ENCODE measurements at places on chromosomes 2 and 18.

- H3K36me3 ChIP-seq = no peaks in the 10 kb centered on the region
- no peak overlapping the region for H3K27ac ChIP-seq
- H3K4me3 ChIP-seq = no peak overlapping the region
- DNase-seq = no peak
- no peaks in the 10 kb centered on the region for H3K4me1 ChIP-seq
- no peaks in the 10 kb centered on the region for H3K27me3 ChIP-seq
Observed at GRCh38 chr2:2422621-2423020, 91.5 kb upstream of the MYT1L start.

GRCh38 chr2:241613017-241613780 lies 23.8 kb downstream of the THAP4 start:
- H3K36me3 ChIP-seq = no peaks in the 10 kb centered on the region
- peaks cover 22% of the 10 kb centered on the region for H3K4me1 ChIP-seq
- H3K4me3 ChIP-seq = no peak overlapping the region
- no peaks in the 10 kb centered on the region for H3K27me3 ChIP-seq
- H3K27ac ChIP-seq = no peak overlapping the region

GRCh38 chr2:138267161-138267901 lies 234.2 kb upstream of the SPOPL start:
- no peaks in the 10 kb centered on the region for H3K36me3 ChIP-seq
- no peak overlapping the region for H3K4me3 ChIP-seq
- DNase-seq = no peak
- no peak overlapping the region for H3K27ac ChIP-seq
- no peaks in the 10 kb centered on the region for H3K27me3 ChIP-seq

GRCh38 chr2:60515721-60516226 lies 37.7 kb downstream of the BCL11A start:
- peaks cover 27% of the 10 kb centered on the region for H3K4me1 ChIP-seq
- H3K4me3 ChIP-seq = no peak overlapping the region
- no peaks in the 10 kb centered on the region for H3K36me3 ChIP-seq
- H3K27me3 ChIP-seq = no peaks in the 10 kb centered on the region
- peak; percentile 34 for DNase-seq

DNA sequence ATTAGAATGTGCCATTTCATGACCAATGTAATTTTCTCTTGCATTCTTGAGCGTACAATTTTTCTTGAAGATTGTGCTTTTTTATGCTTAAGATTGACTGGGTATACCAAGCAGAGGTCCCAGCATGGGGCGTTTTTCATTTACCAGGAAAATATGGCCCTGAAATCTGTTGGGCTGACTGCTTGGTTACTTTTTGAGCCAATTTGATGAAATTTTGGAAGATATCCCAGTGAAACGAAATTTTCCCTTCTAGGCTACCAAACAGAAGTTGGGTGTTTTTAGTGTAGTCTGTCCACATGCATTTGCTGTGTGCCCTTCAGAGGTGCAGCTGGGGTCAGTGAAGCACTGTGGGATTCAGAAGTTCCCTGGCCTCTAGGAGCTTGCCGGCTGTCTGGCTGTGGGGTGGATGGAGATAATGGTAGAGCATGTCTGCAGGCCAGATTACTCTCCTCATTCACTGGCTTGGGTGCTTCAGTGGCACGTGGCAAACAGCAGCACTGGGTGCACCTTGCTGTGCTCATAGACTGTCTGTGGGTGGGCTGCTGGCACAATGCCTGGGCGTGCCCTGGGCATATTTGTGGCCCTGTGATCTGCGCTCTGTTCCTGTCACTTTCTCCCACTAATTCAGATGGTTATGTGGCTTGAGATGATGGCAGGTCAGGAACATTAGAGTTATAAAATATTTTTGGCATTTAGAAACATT lies 73.3 kb downstream of the LDLRAD4 start:
- no peaks in the 10 kb centered on the region for H3K36me3 ChIP-seq
- DNase-seq = no peak
- no peaks in the 10 kb centered on the region for H3K27me3 ChIP-seq
- no peak overlapping the region for H3K4me3 ChIP-seq

DNA sequence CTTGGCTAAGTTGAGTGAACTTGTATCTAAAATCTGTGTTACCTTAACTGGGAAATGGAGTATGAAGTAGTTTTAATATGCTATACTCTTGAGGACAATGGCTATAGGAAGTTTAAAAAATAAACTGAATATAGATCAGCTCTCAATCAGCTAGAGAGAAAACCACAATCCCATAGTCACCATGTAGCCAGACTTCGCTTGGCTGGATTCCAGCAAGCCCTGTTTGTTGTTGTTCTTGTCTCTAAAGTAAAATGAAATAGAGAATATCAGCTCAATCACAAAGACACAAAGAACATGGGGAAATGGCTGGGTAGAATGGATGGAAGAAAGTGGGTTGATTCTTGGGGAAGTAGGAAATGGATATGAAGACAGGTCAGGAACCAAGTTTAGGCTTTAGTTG lies 234.9 kb downstream of the PHLPP1 start:
- no peak overlapping the region for H3K4me3 ChIP-seq
- no peak overlapping the region for H3K27ac ChIP-seq
- H3K4me1 ChIP-seq = no peaks in the 10 kb centered on the region
- no peaks in the 10 kb centered on the region for H3K27me3 ChIP-seq
- no peak for DNase-seq
- no peaks in the 10 kb centered on the region for H3K36me3 ChIP-seq

DNA sequence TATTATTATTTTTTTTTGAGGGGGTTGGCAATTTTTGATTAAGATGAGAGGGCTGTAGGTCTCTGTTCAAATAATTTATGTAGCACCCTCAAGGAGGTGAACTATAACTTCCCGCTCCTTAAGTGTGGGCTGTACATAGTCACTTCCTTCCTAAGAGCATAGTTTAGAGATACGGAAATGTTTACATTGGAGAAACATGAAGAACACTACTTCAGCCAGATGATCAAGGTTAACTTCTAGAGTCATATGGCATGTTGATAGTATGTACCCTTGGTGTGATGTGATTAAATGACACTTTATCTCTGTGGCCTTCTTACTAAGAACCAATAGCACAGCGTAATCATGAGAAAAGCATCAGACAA lies 93.7 kb downstream of the MIB1 start:
- no peaks in the 10 kb centered on the region for H3K27me3 ChIP-seq
- no peak overlapping the region for H3K4me3 ChIP-seq
- no peak overlapping the region for H3K27ac ChIP-seq

DNA sequence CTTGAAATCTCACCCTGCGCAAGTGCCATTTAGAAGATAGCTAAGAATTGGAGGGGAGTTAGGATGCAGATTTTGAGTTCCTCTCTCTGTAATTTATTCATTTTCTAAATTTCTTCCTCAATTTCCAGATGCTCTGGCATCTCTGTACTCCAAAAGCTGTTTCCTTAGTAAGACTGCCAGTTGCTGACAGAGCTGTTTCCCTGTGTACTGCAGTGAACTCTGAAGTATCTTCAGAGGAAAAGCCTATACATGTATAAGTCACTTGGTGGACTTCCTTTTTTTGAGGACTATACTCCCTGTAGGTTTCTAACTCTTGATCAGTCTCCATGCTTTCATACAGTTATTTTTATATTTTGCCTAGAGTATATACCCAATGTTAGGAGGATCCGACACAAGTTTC lies 1.5 kb upstream of the RESP18 start:
- no peaks in the 10 kb centered on the region for H3K4me1 ChIP-seq
- no peak for DNase-seq
- no peaks in the 10 kb centered on the region for H3K27me3 ChIP-seq
- no peak overlapping the region for H3K4me3 ChIP-seq
- H3K36me3 ChIP-seq = no peaks in the 10 kb centered on the region
- H3K27ac ChIP-seq = no peak overlapping the region

- no peaks in the 10 kb centered on the region for H3K27me3 ChIP-seq
- H3K36me3 ChIP-seq = no peaks in the 10 kb centered on the region
- DNase-seq = no peak
Observed at GRCh38 chr2:182586426-182586825, 129.6 kb upstream of the DNAJC10 start.

Measured in body of pancreas (tissue), 4 donors.